Foreskin keratinocyte (primary cell): ENCODE measurements at places on chromosomes 3 and 15.

DNA sequence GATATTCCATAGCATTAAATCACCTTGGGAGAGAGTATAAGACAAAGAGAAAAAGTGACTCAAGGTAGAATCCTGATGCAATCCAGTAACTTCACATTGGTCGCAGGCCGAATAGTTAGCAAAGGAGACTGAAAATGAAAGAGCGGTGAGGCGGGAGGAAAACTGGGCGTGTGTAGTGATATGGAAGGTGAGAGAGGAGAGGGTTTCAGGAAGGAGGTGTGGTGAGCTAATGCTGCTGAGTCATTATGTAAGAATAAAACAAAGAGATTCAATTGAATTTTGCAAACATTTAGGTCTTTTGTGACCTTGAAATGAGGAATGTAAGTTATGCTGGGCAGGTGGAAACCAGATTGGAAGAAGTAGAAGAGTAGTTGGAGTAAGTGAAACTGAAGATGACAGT is 235.3 kb downstream of the C3orf38 start:
- peak; percentile 69 for DNase-seq

GRCh38 chr15:90086868-90087268 is 15.4 kb downstream of the IDH2 start:
- no peak for DNase-seq

GRCh38 chr3:170714122-170714521 is 128.2 kb upstream of the SLC7A14 start:
- peak; percentile 79 for DNase-seq

GRCh38 chr3:138434276-138434874 is at the start of gene ESYT3:
TSS of gene ESYT3 (plus strand) at chr3:138434616. CDS start at chr3:138434799, 183 bp downstream.
- peak; percentile 88 for DNase-seq

GRCh38 chr3:38374221-38374620 is 27.6 kb downstream of the XYLB start:
- DNase-seq, result no peak

- DNase-seq, result no peak
Observed at GRCh38 chr15:44573386-44573785, 36.4 kb downstream of the EIF3J start.

DNA sequence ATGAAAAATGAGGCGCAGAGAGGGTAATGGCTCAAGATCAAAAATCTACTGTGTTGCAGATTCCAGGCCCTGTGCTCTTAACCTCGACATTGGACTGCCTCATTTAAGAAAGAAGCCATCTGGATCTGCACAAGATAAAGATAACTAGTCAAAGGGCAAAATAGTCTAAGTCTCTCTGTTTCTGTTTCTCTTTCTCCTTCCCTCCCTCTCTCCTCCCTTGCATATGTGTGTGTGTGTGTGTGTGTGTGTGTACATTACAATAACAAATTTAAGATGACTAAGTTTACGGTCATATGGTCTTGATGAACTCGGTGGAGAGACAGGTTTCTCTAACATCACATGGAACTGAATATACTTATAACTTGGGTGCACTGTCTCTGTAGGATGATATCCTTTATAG is 69.2 kb downstream of the MEIS2 start:
- DNase-seq, result peak; percentile 25

- peak; percentile 54 for DNase-seq
Observed at GRCh38 chr3:40623567-40623966, 98.8 kb downstream of the ZNF621 start.
